Effector CD4-positive, alpha-beta T cell (primary cell): ENCODE measurements at places on chromosomes 2 and 18.

DNA sequence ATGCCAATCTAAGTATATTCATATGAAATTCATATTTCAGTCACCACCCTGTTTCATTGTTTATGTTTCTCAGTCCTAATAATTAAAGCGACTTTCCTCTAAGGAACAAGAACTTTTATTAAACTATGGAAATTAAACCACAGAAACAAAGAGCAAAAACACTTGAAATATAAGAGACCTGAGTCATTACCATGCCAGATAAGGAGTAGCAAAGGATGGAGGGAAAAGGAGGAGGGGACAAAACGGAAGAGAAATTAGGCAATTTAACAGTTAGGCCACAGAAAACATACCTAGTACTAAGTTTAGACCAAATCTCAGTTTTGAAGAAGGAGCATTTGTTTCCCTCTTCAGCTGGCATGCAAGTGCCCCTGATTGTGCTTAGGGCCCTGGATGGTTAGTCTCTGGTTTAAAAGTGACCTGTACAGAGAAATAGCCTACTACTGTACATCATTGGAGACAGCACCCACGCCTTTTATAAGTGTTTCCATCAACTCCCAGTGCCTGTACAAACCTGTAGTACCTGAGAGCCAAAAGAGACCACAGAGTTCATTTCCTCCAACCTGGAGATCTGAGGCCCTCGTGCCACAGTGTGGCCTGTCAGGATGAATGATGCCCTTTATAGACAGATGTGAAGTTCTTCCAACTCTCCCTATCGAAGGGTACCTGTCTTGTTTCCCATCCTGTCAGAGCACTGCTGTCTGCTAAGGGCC is 74.5 kb downstream of the SPATS2L start:
- no peak for DNase-seq

- no peak for DNase-seq
Measured at GRCh38 chr18:25423267-25423666, 71.3 kb upstream of the ZNF521 start.

GRCh38 chr18:57429167-57430078 is 5.8 kb upstream of the ONECUT2 start:
- no peak for DNase-seq

DNA sequence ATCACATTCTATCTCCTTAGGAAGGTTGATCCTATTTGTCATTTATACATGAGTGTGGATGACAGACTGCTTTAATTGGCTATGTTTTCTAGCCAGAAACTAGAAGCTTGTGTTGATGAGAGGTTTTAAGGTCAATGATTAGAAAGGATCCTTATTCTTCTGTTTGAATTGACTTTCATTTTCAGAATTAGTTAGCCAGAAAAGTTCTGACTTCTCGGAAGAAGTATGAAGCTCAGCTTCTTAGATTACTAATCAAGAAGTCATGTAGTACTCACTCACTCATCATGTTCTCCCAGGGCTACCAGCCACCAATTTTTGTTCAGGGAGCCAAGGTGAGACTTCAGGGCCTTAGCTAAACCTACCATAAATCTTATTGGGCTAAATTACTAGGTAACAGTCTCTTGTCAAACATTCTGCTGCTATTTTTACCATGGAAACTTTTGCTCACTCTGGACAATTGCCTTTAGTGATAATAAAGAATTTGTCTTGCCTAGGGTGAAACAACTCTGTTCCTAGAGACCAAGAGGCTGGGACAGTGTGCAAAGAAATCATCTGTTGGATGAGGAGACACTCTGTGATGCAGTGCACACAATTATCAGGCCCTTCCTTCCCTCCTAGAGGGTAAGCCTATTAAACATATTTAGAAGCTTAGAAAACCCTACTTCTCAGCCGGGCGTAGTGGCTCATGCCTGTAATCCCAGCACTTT is 111.6 kb upstream of the DNMT3A start:
- DNase-seq, result no peak

GRCh38 chr2:113799375-113799774 is 42.9 kb upstream of the SLC35F5 start:
- DNase-seq, result no peak

DNA sequence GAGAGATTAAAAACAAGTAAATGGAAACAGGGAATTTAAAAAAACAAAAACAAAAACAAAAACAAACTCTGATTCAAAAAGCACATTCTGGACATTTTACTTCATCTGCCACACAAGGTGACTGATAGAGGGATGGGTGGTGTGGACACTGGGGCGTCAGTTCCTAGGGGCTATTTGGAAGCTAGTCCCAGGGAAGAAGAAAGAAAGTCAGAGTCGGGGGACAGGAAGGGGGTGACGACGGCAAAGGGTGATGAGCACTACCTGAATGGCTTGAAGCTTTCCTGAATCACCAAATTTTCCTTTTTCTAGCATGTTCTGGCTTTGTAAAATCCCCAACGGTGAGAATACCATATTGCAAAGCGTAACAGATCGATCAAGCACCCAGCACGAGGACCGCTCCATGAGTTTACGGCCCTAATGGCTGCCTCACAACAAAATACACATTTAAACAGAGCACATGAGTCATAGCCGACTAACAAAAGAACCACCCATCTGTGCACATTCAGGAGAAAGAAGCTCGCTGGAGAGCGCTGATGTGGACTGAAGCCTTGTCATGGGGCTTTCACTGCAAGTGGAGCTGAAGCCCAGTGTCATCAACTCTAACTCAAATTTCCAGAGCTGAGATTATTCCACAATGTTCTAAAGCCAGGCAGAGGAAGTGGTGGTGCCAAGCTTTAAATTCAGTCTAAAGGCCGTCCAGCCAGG is 178.9 kb downstream of the LNPK start:
- DNase-seq, result no peak

DNA sequence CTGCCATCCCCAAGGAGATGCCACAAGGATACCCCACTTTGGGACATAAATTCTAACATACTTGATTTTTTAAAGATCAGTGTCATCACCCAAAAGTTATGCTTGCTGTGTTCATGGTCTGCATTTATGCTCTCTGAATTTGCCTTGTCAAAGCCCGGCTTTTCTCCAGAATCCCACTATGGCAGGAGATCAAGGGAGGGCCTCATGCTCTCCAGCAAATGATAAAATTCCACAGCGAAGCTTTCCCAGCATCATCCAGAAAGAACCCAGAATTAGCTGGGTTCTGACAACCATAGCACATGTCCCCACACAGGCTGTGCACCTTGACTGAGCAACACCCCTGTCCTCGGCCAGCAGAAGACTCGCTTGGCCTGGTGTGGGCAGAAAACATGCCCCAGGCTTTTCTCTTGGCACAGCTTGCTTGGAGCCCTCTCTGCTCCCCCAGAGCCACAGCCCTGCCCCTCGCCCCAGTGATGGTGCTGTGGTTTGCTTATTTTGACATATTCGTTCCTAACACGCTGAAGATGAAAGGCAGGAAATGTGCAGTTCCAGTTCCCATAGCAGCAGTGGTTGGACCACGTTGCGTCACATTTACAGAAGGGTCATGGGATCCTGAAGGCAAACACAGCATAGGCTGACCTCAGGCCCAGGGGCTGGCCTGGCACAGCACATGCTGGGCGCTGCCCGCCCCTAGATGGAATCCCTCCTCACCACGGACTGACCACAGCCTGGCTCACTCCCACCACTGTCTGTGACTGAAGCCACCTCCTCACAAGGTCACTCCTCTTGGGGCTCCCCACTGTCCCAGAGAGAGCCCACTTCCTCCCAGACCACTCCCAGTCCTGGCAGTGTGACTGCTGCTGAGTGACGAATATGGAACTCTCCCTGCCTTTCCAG is 14.1 kb upstream of the CHRNA1 start:
- DNase-seq, result peak; percentile 63

DNA sequence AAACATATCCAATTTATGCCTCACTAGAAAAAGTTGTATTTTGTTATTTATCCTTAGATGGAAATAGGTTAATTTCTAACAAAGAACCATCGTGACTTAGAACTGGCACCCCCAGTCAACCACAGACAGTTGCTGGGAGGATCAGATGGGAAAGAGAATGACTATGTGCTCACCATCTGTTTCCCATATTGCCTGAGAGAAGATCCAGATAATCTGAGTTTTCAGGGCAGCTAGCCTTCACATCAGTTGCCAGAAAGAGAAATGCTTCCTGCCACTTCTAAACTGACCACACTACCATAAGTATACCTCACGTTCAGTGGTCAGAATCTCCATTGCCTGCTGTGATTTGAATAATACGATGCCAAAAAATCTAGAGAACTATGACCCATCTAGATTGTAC is 28.4 kb upstream of the NEB start:
- DNase-seq, result no peak

DNA sequence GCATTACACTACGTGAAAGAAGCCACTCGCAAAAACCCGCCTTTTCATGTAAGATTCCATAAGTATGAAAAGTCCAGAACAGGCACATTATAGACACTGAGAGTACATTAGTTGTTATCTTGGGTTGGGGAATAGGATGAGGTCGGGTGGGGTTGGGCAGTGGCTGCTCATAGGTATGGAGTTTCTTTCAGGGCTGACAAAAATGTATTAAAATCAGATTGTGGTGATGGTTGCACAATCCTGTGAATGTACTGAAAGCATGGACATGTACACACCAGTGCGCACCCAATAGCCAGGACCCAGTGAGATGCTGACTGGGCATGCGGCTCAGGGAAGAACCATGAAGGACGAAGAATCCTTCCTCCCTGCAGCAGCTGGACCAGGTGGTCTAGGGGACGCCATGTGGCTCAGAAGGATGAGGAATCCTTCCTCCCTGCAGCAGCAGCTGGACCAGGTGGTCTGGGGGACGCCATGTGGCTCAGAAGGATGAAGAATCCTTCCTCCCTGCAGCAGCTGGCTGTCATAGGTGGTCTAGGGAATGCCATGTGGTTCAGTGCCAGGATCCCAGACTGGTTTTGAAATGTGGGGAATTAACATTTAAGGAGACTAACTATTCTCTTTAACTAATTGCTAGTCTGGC is 50.1 kb downstream of the MBP start:
- DNase-seq, result no peak
